ENCODE measurements at places on chromosomes 13 and 19.

GRCh38 chr19:44512326-44513298, 12.3 kb upstream of the ZNF180 start:
- DNase-seq = no peak

DNA sequence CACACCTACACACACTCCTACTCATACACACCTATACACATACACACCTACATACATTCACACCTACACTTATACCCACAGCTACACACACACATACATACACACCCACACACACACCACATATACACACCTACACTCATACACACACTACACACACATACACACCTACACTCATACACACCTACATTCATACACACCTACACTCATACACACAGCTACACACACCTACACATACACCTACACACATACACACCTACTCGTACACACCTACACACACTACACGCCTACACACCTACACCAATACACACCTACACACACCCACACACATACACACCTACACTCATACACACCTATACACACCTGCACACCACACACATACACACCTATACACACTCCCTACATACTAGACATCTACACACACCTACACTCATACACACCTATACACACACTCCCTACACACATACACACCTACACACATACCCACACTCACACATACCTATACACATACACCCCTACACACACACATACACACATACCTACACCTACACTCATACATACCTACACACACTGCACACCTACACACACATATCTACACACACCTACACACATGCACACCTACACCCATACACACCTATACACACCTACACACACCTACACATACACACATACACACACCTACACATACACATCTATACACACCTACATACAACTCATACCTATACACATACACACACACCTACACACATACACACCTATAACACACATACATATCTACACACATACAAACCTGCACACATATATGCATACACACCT, 285.2 kb upstream of the MAB21L1 start:
- no peak for DNase-seq

- DNase-seq = no peak
Measured at GRCh38 chr13:109000207-109000606, 370.8 kb downstream of the MYO16 start.

GRCh38 chr19:19871932-19872331, 6.2 kb downstream of the ZNF253 start:
- DNase-seq = no peak

GRCh38 chr19:34148658-34149185, 23.6 kb upstream of the LSM14A start:
- DNase-seq = no peak

DNA sequence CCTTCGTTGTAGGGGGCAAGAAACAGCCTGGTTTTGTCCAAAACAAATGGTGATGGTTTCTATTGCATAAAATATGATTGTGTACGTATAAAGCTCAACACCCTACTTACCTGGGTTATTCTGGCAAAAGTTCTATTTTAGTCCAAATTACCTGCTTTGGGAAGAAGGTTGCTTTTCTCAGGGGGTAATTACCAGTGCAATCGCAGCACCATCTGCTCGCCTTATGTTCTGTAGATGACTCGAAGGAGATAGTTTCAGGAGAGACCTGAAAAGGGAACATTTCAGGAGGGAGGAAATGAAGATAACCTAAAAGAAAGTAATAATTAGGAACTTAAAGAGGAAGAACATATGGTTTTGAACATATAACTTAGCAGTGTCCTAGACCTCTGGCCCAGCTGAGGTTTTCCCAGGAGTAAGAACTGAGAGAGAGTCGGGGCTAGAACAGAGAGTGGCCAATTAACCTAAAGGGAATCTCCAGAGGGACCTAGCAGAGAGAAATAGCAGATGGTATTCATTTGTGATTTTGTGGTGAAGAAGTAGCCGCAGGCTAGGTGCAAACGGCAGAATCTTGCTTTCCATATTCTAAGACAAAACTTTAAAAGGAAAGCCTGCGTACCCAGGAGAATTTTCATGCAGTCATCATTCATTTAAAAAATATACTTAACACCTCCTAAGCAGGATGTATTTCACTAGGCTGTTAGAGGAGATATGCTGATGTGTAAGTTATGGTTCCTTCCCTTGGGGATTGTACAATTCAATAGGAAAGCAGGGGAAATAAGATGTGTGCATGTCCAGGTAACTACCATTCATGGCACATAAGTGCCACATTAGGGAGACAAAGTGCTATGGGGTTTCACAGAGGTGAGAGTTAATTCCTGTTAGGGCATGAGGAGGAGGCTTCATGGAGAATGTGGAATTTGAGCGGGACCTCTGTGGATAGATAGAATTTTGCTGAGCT, 113.0 kb upstream of the SLC10A2 start:
- DNase-seq = no peak
